ENCODE measurements at places on chromosomes 3 and 15. TPM values are rescaled to one million over a fixed set of nuclear protein-coding genes. Genes with fewer than 3 reads are reported as not detected.

- no peak for DNase-seq
Observed at GRCh38 chr3:182570946-182571594, 222.2 kb upstream of the ATP11B start.

- no peak for DNase-seq
Observed at GRCh38 chr15:99447497-99448371, 118.0 kb upstream of the MEF2A start.

GRCh38 chr15:76963596-76963995 lies 31.3 kb upstream of the PSTPIP1 start:
- DNase-seq, result no peak

DNA sequence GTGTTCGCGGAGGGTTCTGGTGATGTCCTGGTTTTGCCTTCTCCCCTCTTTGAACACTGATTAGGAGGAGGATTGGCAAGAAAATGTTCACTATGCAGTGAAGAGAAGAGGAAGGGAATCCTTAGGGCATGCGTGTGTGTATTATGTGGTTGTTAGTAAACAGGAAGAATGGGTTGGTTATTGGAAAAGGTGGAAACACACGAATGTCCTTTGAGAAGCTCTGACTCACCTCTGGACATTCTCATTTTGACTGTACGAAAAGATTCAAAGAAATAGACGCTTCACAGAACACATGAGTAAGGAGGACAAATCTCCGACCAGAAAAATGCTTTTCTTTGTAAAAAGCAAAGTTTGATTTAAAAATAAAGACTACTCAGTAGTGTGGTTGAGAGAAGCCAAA lies 188.8 kb upstream of the PRICKLE2 start:
- DNase-seq, result no peak

GRCh38 chr3:61058836-61059235 lies 192.4 kb downstream of the FHIT start:
- DNase-seq, result no peak

- DNase-seq, result no peak
Observed at GRCh38 chr3:42214064-42214463, 51.9 kb downstream of the CCK start.

DNA sequence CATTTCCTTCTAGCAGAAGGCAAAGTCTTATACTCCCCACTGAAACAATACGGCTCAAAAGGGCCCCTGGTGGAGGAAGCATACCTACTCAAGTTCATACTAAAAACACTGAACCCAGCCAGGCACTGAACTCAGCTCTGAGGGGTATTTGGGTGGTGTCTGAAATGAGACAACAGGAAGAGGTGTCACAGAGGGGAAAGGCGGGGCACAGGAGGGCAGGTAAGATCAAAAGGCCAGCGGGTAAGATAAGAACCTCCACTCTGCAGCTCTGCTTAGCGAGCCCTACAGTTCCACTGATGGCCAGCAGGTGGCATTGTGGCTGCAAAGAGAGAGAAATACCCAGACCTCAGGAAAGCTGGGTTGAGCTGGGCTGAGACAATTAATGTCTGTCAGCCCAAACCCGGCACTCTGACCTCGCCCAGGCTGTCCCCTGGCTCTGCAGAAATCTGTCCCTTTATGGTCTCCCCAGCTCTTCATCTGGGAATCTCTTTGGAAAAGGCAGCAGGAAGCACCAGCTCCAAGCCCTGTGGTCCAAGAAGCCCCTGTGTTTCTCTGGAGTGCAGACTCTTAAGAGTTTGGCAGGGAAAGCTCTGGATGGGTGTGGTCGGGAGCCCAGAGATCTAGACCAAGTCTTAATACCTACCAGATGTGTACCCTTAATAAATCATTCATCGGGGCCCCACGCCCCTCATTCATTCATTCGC lies 8.4 kb downstream of the MFGE8 start:
- DNase-seq, result peak; percentile 36

DNA sequence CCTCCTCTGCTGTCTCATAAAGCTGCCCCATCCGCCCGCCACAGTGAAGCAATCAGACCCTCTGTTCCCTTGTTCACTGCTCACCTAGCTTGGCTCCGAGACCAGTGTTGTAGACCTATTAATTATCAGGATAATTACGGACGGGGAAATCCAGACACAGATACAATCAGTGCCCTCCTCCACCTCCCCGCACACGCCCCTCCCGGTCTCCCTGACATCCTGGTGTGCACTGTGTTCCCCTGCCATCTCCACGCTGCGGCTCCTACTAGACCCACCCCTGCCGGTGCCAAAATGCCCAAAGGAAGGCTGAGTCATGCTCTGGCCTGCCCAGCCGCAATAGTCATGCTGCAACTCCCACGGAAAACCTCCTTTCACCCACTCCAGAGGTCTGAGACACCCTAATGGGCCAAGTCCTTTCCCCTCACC lies 277.3 kb upstream of the TLE3 start:
- peak; percentile 17 for DNase-seq

DNA sequence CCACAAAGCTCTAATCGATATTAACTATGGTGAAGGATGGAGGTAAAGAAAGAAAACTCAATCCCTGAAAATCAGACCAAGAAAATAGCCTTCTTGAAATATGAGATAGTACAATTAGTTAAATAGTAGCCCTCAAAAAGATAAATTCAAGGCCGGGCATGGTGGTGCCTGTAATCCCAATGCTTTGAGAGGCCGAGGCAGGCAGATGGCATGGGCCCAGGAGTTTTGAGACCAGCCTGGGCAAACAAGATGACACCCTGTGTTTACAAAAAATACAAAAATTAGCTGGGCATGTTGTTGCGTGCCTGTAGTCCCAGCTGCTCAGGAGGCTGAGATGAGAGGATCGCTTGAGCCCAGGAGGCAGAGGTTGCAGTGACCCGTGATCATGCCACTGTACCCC lies 31.6 kb upstream of the CEP152 start:
- DNase-seq, result no peak

DNA sequence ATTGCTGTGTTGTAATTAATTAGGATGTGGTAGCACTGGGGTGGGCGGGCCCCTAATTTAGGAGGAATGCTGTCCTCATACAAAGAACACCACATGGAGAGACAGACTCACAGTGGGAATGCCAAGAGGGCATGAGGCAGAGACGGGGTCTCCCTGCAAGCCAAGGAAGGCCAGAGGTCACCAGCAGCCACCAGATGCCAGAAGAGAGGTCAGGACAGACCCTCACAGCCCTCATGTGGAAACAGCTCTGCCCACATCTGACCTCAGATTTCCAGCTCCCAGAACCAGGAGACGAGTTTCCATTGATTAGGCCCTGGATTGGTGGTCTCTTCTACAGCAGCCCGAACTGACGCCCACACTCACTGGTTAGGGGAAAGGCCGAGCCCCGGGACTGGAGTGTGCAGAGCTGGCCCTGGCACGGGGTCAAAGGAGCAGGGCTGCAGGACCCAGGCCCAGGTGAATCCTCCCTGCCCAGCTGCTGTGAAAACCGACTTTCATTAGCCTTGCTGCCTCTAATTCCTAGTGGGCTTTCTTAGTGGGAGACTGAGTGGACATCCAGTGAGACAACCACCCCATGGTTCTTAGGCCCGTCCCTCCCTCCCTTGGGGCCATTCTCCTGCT lies 43.0 kb upstream of the SLC41A3 start:
- DNase-seq, result no peak

DNA sequence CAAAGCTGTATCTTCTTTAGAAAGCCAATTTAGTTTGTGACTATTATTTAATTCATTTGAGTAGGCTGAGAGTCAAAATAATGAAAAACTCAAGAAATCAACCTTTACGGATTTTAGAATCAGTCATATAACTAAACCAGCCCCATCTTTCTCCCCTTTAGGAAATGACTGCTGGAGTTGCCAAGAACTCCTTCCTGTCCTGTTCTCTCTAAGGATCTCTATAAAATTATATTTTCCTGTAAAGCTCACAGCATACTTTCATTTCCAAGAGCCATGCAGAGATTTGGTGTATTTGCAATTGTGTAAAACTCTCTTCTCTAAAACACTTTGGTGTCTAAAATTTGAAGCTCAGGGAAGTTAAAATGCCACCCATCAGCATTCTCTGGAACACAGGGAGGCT lies 323.4 kb upstream of the GBE1 start:
- no peak for DNase-seq

DNA sequence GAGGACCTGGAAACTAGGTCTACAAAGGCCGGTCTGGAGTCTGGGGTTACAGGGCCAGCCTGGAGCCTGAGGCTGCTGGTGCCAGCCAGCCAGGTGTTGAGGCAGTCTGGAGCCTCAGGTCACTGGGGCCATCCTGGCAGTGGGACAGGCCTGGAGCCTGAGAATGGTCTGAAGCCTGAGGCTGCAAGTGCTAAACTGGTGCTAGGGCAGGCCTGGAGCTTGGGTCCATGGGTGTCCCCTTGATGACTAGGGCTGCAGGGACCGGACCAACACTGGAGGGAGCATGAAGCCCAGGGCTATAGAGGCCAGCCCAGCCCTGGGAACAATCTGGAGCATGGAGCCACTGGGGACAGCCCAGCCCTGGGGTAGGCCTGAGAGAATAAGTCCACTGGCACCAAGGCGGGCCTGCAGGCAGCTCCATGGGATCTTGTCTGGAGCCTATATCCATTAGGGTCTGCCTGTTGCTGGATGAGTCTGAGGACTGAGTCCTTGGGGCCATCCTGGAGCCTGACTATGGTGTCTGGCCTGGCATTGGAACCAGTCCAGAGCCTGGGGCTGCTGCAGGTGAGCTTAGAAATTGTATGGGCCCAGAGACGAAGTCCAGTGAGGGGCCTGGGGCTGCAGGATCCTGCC lies 101.9 kb downstream of the GLDN start:
- no peak for DNase-seq

The CALML4 gene
- total RNA-seq, result 1.3 TPM

The CNTN4 gene
- total RNA-seq, result not detected

The ADAMTS9 gene
- total RNA-seq, result 38.2 TPM

The ZNF385D gene
- total RNA-seq, result 4.2 TPM

The TAGLN3 gene
- not detected for total RNA-seq

The STAC gene
- total RNA-seq, result 2.1 TPM

All from dermis microvascular lymphatic vessel endothelial cell (primary cell).